Fibroblast of mammary gland (primary cell): ENCODE measurements at places on chromosomes 4 and X.

DNA sequence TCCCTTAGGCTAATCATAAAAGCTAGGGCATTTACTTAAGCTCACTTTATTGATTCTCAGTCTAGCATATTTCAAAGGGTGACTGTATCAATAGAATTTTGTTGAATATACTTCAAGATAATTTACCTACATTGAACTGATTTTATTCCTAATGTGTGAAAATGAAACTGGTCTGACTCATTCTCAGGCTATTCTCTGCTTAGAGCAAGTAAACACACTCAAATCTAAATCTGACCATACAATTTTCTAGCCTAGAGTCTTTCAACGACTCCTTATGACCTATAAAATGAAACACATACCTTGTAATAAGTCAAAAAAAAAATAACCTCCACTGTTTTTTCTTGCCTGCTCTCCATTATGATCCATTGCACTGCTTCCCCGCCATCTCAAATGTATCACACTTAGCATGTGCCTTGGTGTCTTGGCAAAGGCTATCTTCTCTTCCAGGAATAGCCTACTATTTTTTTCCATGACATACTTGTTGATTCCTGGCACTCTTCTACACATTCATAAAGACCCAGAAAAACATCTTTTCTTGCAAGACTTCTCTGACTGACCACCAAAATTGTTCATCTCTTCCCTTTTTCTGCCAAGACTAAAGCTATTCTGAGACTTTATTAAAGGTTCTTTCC, 965.1 kb upstream of the HS3ST1 start:
- DNase-seq, result no peak

- no peak for DNase-seq
Measured at GRCh38 chr4:173288698-173289352, 45.3 kb downstream of the HMGB2 start.

- peak; percentile 76 for DNase-seq
Measured at GRCh38 chrX:12304261-12304660, 166.0 kb downstream of the FRMPD4 start.

GRCh38 chr4:53616219-53616618, 24.9 kb upstream of the LNX1 start:
- no peak for DNase-seq

GRCh38 chr4:2592572-2592971, 56.1 kb downstream of the FAM193A start:
- DNase-seq, result no peak

- DNase-seq, result no peak
Measured at GRCh38 chrX:19565605-19566004, 50.3 kb upstream of the MAP3K15 start.

DNA sequence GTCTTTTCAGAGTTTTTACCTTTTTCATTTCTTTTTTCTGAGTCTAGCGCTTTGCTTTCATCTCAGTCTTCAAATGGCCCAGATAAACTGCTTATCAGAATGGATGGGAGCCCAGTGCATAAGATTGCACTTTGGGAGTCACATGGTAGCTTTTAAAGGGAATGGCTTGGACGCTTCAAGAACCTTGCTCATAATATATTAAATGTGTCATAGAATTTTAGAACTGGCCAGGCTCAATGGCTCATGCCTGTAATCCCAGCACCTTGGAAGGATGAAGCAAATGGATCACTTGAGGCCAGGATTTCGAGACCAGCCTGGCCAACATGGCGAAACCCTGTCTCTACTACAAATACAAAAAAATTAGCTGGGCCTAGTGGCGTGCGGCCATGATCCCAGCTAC, 68.4 kb downstream of the HMGB2 start:
- DNase-seq, result no peak

- DNase-seq, result no peak
Measured at GRCh38 chrX:109813236-109813635, 80.2 kb upstream of the ACSL4 start.

DNA sequence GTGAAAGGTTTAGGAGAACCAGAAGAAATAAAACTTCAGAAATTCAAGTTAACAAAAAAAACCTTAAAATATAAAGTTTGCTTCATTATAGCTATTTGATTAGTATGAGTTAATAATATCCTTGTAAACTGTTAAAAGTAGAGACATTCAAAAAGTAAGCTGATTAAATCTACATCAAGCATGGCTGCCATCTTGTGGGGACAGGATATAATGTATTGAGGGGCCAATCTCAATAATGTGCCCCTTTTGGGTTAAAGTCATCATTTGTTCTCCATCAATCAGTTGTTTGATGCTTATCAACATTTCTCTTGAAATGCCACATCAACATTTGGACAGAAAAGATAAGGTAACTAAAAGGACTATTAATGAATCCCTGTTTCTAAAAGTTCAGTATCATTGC, 4.6 kb upstream of the GRID2 start:
- no peak for DNase-seq

GRCh38 chr4:122865425-122865824, 38.8 kb downstream of the FGF2 start:
- DNase-seq, result no peak

DNA sequence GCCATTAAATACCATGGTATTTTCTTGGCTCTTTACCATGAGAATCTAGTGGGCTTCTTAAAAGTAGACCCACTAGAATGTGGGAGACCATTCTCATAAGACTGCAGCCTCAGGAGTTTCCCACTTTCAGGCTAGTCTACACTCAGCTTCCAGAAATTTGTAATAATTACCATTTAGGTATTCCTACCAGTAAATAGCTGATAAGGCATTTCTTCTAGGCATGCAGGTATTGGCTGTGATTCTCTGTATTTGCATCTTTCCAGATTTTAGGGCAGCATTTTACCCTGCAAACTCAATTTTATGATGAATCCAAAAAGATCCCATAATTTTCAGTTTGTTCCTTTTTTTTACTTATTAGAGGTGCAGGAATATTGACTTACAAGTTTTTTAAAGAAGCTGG, 496.6 kb downstream of the TRAM1L1 start:
- no peak for DNase-seq

- DNase-seq, result no peak
Measured at GRCh38 chr4:150547154-150547838, 34.7 kb upstream of the MAB21L2 start.

DNA sequence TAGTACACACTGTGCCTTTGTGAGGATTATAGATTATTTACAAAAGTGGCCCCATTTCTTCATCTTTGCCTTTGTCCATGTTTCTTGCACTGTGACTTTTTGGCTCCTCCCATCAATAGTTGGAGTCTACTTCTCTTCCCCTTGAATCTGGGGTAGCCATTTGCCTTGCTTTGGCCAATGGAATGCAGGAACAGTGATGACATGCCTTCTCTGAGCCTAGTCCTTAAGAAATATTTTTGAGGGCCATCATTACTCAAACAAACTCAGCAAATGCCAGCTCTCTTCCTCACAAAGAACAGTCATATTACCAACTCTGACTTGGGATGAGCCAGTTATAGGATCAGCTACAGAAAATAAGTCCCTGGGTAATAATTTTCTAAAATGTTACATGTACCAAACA, 189.6 kb downstream of the FRMPD4 start:
- peak; percentile 18 for DNase-seq

DNA sequence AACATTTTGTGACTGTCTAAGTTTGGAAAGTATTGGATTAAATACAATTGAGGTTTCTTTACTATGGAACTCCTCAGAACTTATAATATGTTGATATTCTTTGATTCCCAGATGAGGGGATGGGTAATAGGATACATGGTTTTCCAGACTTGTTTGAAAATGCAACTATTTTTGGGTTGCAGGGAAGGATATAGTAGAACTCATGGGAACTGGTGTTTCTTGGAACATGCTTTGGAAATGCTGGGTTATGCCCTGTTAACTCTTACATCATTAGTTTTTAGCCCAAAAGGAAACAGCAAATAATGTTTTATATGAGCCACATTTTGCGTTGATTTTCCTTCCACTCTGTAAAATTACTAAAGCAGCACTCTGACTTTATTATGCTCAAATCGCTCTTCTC, 41.9 kb downstream of the HPF1 start:
- DNase-seq, result no peak

GRCh38 chr4:28774344-28774743, 1913.7 kb downstream of the STIM2 start:
- no peak for DNase-seq

- peak; percentile 96 for DNase-seq
Measured at GRCh38 chr4:113958766-113959538, 20.5 kb downstream of the ARSJ start.

DNA sequence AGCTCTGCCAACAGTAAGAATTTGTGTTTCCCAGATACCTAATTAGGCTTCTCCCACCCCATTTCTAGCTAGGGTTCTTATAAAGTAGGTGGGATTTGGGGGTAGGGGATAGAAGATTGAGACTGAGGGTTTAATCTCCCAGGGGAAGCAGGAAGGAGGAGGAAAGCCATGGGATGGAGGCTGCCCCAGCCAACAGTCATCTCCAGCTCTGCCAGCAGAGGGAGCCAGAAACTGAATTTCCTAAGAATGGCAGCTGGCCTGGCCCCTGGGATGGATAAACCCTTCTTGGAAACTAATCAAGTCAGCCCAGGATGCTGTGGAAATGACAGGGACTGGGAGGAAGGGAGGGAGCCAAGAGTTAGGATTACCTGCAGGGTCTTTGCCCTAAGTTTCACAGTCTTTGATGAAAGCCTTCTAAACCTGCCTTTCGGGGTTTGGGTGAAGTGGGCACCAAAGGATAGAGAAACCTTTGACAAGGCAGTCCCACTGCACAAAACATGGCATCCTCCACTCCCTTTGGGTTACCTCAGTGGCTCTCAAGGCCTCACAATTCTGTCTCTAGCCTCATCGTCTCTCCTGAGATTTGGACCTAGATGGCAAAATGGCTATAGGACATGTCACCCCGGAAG, 6.7 kb upstream of the ERCC6L start:
- DNase-seq, result peak; percentile 75

GRCh38 chrX:13536551-13536950, 32.9 kb upstream of the EGFL6 start:
- no peak for DNase-seq

- peak; percentile 60 for DNase-seq
Measured at GRCh38 chr4:6272863-6273660, 3.4 kb downstream of the WFS1 start.

DNA sequence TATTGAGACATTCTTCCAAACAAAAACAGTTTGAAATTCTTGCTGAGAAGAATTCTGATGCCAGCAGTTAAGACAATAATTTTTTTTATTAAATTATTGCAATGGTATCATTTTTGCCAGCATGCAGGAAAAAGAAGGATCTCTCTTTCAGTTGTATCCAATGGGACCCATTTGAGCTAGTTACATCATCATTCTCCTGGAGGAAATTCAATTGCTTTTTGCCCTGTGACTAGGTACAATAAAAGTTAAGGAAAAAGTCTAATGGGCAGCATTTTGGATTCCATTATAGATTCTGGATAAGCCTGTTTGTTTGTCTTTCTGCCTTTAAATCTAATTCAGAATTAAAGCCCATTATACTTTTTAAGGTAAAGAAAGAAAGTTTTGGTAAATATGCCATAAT, 10.5 kb upstream of the FRYL start:
- no peak for DNase-seq

DNA sequence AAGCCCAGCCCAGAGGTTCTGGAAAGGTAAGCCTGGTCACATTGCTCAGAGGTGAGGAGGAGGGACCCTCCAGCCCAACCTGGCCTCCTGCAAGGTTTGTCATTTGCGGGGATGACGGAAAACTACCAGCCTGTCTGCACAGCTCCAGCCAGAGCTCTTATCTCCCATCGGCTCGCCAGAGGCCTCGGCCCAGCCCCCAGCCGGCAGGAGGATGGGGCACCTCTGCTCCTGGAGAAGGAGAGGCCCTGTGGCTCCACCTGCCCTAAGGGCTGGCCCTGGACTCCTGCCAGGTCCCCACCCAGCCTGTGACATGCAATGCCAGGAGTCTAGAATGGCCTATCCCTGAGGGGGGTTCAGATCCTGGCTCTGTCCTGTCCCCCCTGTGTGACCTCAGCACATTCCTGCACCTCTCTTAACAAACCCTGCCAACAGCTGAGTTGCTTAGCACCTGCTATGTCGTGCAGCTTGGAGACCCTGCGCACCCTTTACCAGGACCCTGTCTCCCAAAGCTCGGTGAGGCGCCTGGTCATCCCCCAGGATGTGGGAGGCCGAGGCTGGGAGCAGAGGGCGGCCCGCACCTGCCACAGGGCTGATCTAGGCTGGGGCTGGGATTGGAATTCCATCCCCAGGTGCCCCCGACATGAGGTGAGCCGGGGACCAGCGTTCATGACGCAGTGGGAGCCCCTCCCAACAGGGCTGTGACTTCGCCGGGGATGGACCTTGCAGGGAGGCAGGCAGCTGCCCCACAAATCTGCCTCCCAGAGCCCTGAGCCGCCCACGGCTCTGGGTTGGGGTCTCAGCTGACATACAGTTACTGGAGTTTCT, 14.4 kb downstream of the ADRA2C start:
- no peak for DNase-seq

DNA sequence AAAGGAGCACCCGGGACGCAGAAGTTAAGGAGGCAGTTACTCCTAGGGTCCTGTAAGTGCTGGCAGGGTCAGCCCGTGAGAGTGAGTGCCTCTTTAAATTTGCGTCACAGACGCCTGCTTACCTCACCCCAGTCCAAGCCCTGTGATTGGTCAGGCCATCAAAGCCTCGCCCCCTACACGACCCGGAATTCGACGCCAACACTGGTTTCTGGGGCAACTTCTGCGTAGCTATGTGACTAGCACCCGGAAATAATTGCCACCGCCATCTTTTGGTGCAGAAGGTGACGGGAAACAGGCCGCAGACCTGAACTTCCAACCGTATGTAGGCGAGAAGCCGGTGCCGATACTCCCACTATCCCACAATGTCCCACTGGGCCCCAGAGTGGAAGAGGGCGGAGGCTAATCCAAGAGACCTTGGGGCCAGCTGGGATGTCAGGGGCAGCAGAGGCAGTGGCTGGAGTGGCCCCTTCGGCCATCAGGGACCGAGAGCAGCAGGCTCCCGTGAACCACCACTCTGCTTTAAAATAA, at the start of gene DDX53:
TSS of gene DDX53 (plus strand) at position 265 of the 528 bp plus-strand sequence. CDS start at position 363, 98 bp downstream.
- no peak for DNase-seq
